Colonic mucosa (tissue), 4 donors: ENCODE measurements at places on chromosomes 16 and 17. TPM values are rescaled to one million over a fixed set of nuclear protein-coding genes. Genes with fewer than 3 reads are reported as not detected.

GRCh38 chr17:64004218-64004770 is 6.1 kb downstream of the PRR29 start:
- peak; percentile 15 for DNase-seq
- H3K27me3 ChIP-seq = no peaks in the 10 kb centered on the region
- H3K27ac ChIP-seq = no peak overlapping the region
- H3K4me1 ChIP-seq = peaks cover 3% of the 10 kb centered on the region

- DNase-seq = no peak
- no peaks in the 10 kb centered on the region for H3K36me3 ChIP-seq
- H3K27ac ChIP-seq = no peak overlapping the region
- H3K4me3 ChIP-seq = no peak overlapping the region
- H3K4me1 ChIP-seq = no peaks in the 10 kb centered on the region
- H3K27me3 ChIP-seq = no peaks in the 10 kb centered on the region
Observed at GRCh38 chr17:60436676-60437075, 14.4 kb downstream of the CHCT1 start.

- H3K4me3 ChIP-seq = peak overlapping the region; percentile 79
- H3K27me3 ChIP-seq = no peaks in the 10 kb centered on the region
- peak; percentile 83 for DNase-seq
- H3K27ac ChIP-seq = peak overlapping the region; percentile 98
Observed at GRCh38 chr17:35087731-35088355, 24.3 kb upstream of the RFFL start.

DNA sequence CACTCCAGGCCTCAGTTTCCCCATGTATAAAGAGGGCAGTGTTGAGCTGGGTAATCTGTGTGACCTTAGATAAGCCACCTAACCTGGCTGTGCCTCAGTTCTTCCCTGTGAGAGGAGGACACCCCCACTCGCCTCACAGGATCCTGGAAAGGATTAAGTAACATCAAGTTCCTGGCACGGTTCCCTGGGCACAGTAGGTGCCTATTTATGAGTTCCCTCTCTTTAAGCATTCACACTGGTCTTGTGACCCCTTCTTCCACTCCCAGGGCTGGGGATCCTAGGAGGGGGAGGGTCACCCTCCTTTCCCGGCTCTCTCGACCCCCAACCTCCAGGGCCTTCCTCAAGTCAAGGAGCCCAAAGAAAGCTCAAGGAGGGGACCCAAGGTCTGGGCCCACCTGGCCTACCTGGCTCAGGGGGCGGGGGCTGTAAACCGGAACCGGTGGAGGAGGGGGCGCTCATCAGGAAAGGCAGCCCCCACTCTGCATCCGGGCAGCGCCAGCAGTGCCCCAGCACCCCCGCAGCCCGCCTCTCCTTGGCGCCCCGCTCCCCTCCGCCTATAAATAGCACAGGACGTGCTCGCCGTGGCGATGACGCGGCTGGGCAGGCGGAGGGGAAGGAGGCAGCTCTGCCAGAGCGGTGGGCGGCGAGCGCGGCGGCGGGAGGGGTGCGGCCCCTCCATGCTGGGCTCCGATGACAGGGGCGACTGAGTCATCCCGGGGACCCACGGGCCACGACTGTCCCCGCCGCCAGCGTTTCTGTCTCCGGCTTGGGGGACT is 9.4 kb downstream of the RPL19 start:
- peaks cover 15% of the 10 kb centered on the region for H3K4me1 ChIP-seq
- H3K4me3 ChIP-seq = peak overlapping the region; percentile 34
- H3K27me3 ChIP-seq = no peaks in the 10 kb centered on the region
- peaks cover 3% of the 10 kb centered on the region for H3K36me3 ChIP-seq
- peak; percentile 57 for DNase-seq
- H3K27ac ChIP-seq = no peak overlapping the region

- H3K27ac ChIP-seq = no peak overlapping the region
- H3K27me3 ChIP-seq = no peaks in the 10 kb centered on the region
- H3K4me1 ChIP-seq = peaks cover 11% of the 10 kb centered on the region
- H3K4me3 ChIP-seq = no peak overlapping the region
Observed at GRCh38 chr17:17568772-17569195, 22.7 kb downstream of the PEMT start.

- H3K27ac ChIP-seq = no peak overlapping the region
- peak overlapping the region; percentile 70 for H3K4me3 ChIP-seq
- no peaks in the 10 kb centered on the region for H3K36me3 ChIP-seq
- peak; percentile 62 for DNase-seq
- H3K4me1 ChIP-seq = peaks cover 4% of the 10 kb centered on the region
- H3K27me3 ChIP-seq = peaks cover 5% of the 10 kb centered on the region
Observed at GRCh38 chr16:2339521-2340484, 725 bp downstream of the ABCA3 start.

DNA sequence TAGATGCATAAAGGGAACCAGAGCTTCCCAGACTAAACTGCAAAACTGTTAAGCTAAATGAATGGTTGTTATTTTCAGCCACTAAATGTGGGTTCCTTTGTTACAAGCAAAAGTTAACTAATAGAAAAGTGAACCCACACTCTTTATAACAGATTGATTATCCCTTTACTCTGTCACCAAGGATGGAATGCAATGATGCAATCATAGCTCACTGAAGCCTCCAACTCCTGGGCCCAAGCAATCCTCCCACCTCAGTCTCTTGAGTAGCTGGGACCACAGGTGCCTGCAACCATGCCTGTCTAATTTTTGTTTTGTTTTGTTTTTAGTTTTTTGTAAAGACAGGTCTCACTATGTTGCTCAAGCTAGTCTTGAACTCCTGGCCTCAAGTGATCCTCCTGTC is 6.5 kb downstream of the KRT9 start:
- H3K4me1 ChIP-seq = no peaks in the 10 kb centered on the region
- no peaks in the 10 kb centered on the region for H3K36me3 ChIP-seq
- H3K27ac ChIP-seq = no peak overlapping the region
- no peak for DNase-seq

- DNase-seq = no peak
- peaks cover 3% of the 10 kb centered on the region for H3K4me1 ChIP-seq
- no peak overlapping the region for H3K27ac ChIP-seq
- peak overlapping the region; percentile 28 for H3K4me3 ChIP-seq
Observed at GRCh38 chr17:7588553-7589203, 1.2 kb downstream of the SOX15 start.

- H3K27ac ChIP-seq = no peak overlapping the region
- no peaks in the 10 kb centered on the region for H3K36me3 ChIP-seq
- no peak for DNase-seq
Observed at GRCh38 chr17:67212714-67213417, 32.1 kb downstream of the HELZ start.

GRCh38 chr16:53433509-53433908 is 762 bp upstream of the RBL2 start:
- H3K27me3 ChIP-seq = no peaks in the 10 kb centered on the region
- no peaks in the 10 kb centered on the region for H3K4me1 ChIP-seq
- H3K27ac ChIP-seq = no peak overlapping the region
- H3K4me3 ChIP-seq = peak overlapping the region; percentile 98
- DNase-seq = no peak
- H3K36me3 ChIP-seq = no peaks in the 10 kb centered on the region

DNA sequence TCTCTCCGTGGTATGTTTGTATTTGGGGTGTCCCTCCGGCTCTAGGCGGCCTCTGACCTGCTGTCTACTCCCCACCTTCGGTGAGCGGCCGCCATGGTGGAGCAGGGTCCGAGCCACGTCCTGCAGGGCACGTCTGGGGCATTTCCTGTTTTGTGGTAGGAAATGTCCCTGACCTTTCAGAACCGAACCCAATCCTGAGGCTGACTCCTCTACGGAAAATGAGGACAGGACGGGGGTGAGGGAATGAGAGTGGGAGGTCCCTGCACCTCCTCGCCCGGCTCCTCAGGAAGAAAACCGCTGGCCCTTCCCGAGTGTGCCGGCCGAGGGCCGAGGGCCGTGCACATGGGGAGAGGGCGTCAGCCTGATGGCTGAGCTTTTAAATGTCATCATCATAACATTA is 45.8 kb downstream of the WDR45B start:
- peaks cover 10% of the 10 kb centered on the region for H3K36me3 ChIP-seq
- no peaks in the 10 kb centered on the region for H3K4me1 ChIP-seq
- no peak overlapping the region for H3K27ac ChIP-seq
- no peak overlapping the region for H3K4me3 ChIP-seq
- DNase-seq = no peak

DNA sequence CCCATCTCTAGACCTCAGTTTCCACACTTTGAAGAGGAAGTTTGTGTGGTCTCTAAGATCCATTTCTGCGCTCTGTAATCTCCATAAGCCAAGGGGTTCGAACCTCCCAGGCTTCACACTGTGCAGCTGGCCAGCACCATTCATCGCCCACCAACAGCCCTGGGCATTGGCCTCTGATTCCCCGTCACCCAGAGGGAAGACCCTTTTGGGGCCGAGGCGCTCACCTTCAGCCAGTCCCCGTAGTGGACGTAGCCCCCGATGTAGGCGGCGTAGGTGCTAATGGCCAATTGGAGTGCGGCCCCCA is 678 bp downstream of the TMEM101 start:
- H3K4me3 ChIP-seq = peak overlapping the region; percentile 78
- no peaks in the 10 kb centered on the region for H3K36me3 ChIP-seq

- no peaks in the 10 kb centered on the region for H3K36me3 ChIP-seq
- H3K4me3 ChIP-seq = peak overlapping the region; percentile 16
- peak overlapping the region; percentile 77 for H3K27ac ChIP-seq
- no peaks in the 10 kb centered on the region for H3K4me1 ChIP-seq
- peak; percentile 59 for DNase-seq
Observed at GRCh38 chr16:4019371-4019791, 96.9 kb downstream of the ADCY9 start.

- H3K36me3 ChIP-seq = no peaks in the 10 kb centered on the region
- H3K4me1 ChIP-seq = no peaks in the 10 kb centered on the region
- H3K27ac ChIP-seq = no peak overlapping the region
- H3K27me3 ChIP-seq = no peaks in the 10 kb centered on the region
Observed at GRCh38 chr16:21336231-21336630, 58.1 kb upstream of the CRYM start.

DNA sequence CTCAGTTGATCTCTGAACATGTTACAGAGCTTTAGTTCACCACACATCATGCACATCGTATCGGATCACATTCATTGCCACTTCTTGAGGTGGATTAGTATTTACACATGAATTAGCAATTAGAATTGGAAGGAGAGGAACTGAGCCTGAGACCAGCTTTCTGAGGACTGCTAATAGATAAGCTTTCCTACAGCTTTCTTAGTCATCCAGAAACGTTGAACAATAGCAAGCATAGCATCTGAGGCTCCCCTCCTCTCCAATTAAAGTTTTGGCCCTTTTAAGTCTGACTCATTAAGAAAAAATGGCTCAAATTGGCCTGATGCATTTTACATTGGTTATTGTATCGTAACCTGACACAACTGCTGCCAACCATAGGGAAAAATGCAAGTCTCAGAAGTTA is 1130.4 kb downstream of the CDH8 start:
- no peaks in the 10 kb centered on the region for H3K36me3 ChIP-seq
- no peak for DNase-seq
- no peaks in the 10 kb centered on the region for H3K27me3 ChIP-seq
- no peaks in the 10 kb centered on the region for H3K4me1 ChIP-seq

- H3K4me1 ChIP-seq = no peaks in the 10 kb centered on the region
- H3K27ac ChIP-seq = no peak overlapping the region
- H3K27me3 ChIP-seq = no peaks in the 10 kb centered on the region
- no peak overlapping the region for H3K4me3 ChIP-seq
- no peaks in the 10 kb centered on the region for H3K36me3 ChIP-seq
Observed at GRCh38 chr17:1323336-1323735, 43.9 kb downstream of the TRARG1 start.

DNA sequence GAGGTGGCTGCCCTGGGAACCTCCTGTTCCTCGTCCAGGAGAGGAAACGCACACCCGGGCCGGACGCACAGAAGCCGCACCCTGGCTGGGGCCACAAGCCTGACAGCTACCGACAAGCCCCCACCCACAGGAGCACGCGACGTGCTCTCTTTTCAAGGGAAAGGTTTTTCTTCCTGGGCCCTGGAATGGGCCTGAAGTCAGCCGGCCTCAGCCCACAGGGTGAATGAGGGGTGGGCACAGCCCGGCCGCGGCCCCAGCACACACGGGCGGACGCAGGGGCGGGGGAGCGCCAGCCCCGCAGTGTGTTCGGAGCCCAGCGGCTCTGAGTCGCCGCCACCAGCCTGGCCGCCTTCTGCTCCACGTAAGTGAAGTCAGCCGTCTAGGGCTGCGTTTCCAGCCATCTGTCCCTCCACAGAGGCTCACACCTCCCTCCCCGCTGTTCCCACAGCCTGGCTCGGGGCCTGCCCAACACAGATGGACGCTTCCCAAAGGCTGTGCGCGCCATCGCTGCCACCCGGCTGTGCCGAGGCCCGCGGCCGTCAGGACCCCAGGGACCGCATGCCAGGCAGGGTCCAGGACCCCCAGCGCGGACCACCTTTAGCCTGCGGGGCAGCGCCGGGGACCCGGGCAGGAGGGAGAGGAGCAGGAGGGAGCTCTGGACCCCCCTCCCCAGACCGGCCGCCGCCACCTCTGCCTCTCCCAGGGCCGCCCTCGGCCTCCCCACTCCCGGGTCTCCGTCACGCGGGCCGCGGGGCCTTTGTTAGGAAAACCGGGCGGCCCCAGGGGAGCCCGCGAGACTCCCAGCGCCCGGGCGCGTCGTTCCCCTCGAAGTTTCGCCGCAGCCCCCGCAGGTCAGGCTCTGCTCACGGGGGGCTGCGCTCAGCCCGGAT is 36.8 kb downstream of the CBFA2T3 start:
- no peak for DNase-seq
- H3K36me3 ChIP-seq = no peaks in the 10 kb centered on the region
- peaks cover 12% of the 10 kb centered on the region for H3K4me1 ChIP-seq
- H3K27me3 ChIP-seq = peaks cover 26% of the 10 kb centered on the region
- peak overlapping the region; percentile 47 for H3K4me3 ChIP-seq
- H3K27ac ChIP-seq = no peak overlapping the region

GRCh38 chr17:76635039-76635438 is 8.5 kb downstream of the ST6GALNAC1 start:
- DNase-seq = no peak
- H3K36me3 ChIP-seq = no peaks in the 10 kb centered on the region
- no peak overlapping the region for H3K27ac ChIP-seq
- no peaks in the 10 kb centered on the region for H3K4me1 ChIP-seq
- H3K27me3 ChIP-seq = no peaks in the 10 kb centered on the region
- H3K4me3 ChIP-seq = no peak overlapping the region

GRCh38 chr16:29819506-29819905 is 756 bp upstream of the MVP start:
- H3K36me3 ChIP-seq = no peaks in the 10 kb centered on the region
- H3K4me1 ChIP-seq = peaks cover 39% of the 10 kb centered on the region
- peak; percentile 70 for DNase-seq
- H3K4me3 ChIP-seq = peak overlapping the region; percentile 82
- H3K27ac ChIP-seq = peak overlapping the region; percentile 97
- H3K27me3 ChIP-seq = no peaks in the 10 kb centered on the region

GRCh38 chr17:19770985-19771735 is 23.1 kb upstream of the ALDH3A1 start:
- H3K4me1 ChIP-seq = no peaks in the 10 kb centered on the region
- no peak overlapping the region for H3K4me3 ChIP-seq
- no peak for DNase-seq
- no peak overlapping the region for H3K27ac ChIP-seq
- no peaks in the 10 kb centered on the region for H3K27me3 ChIP-seq
- no peaks in the 10 kb centered on the region for H3K36me3 ChIP-seq

The SMIM36 gene
- total RNA-seq = not detected

The PYCARD gene
- 119 TPM for total RNA-seq

The UMOD gene
- not detected for total RNA-seq

The HBA2 gene
- total RNA-seq = 3.5 TPM

The BCL6B gene
- total RNA-seq = 0.89 TPM

The BCAR1 gene
- total RNA-seq = 130 TPM

The FZD2 gene
- total RNA-seq = 0.67 TPM

The RPAIN gene
- 25.4 TPM for total RNA-seq

The CPNE7 gene
- 0.19 TPM for total RNA-seq

The P2RX1 gene
- total RNA-seq = 2.7 TPM

The HIGD1B gene
- 0.53 TPM for total RNA-seq
